A549 treated with CpdA at 1 μM for 4 hours (cell line): ENCODE measurements at places on chromosomes 2 and 18. TPM values are rescaled to one million over a fixed set of nuclear protein-coding genes. Genes with fewer than 3 reads are reported as not detected.

The AMMECR1L gene
- total RNA-seq, result 16.9 to 20.3 TPM (median 18.7 TPM) in 5 replicates

The INHBB gene
- total RNA-seq, result 11.5 to 19.8 TPM (median 13.6 TPM) in 5 replicates

The SKOR2 gene
- not detected in 5 replicates for total RNA-seq

The ABCB11 gene
- total RNA-seq, result 0.02 TPM in 1 of 5 replicates, not detected in the others

The MAL gene
- total RNA-seq, result 0.10 to 0.14 TPM in 2 of 5 replicates, not detected in the others

The UGT1A8 gene
- total RNA-seq, result 0.03 to 0.08 TPM in 2 of 5 replicates, not detected in the others

The CABYR gene
- 11.1 to 20.9 TPM (median 11.4 TPM) in 5 replicates for total RNA-seq

The ATP8B1 gene
- total RNA-seq, result 8.6 to 11.9 TPM (median 9.7 TPM) in 5 replicates

The IL36RN gene
- total RNA-seq, result 0.03 to 0.07 TPM (median 0.06 TPM) in 4 of 5 replicates, not detected in the other

The RFTN2 gene
- total RNA-seq, result not detected in 5 replicates

The MARCHF7 gene
- 52.7 to 75.4 TPM (median 56.7 TPM) in 5 replicates for total RNA-seq

The GPAT2 gene
- total RNA-seq, result not detected in 5 replicates

The FAM98A gene
- total RNA-seq, result 64.3 to 142 TPM (median 72.5 TPM) in 5 replicates

The CFAP210 gene
- total RNA-seq, result 0.27 to 0.64 TPM (median 0.33 TPM) in 5 replicates

The PLA2R1 gene
- 1.9 to 2.6 TPM (median 2.6 TPM) in 5 replicates for total RNA-seq

The RFX8 gene
- total RNA-seq, result not detected in 5 replicates

The REG3A gene
- not detected in 5 replicates for total RNA-seq

The CXCR2 gene
- total RNA-seq, result not detected in 5 replicates

The UGT1A5 gene
- not detected in 5 replicates for total RNA-seq

The KRTCAP3 gene
- 0.37 to 1.5 TPM (median 0.70 TPM) in 5 replicates for total RNA-seq

The RAB17 gene
- 0.09 to 0.32 TPM (median 0.13 TPM) in 4 of 5 replicates, not detected in the other for total RNA-seq

The ACADL gene
- 0.03 to 0.07 TPM (median 0.06 TPM) in 4 of 5 replicates, not detected in the other for total RNA-seq
